ENCODE measurements at places on chromosomes 7 and 10.

GRCh38 chr10:67280405-67280804, 354.6 kb downstream of the LRRTM3 start:
- no peak for DNase-seq

DNA sequence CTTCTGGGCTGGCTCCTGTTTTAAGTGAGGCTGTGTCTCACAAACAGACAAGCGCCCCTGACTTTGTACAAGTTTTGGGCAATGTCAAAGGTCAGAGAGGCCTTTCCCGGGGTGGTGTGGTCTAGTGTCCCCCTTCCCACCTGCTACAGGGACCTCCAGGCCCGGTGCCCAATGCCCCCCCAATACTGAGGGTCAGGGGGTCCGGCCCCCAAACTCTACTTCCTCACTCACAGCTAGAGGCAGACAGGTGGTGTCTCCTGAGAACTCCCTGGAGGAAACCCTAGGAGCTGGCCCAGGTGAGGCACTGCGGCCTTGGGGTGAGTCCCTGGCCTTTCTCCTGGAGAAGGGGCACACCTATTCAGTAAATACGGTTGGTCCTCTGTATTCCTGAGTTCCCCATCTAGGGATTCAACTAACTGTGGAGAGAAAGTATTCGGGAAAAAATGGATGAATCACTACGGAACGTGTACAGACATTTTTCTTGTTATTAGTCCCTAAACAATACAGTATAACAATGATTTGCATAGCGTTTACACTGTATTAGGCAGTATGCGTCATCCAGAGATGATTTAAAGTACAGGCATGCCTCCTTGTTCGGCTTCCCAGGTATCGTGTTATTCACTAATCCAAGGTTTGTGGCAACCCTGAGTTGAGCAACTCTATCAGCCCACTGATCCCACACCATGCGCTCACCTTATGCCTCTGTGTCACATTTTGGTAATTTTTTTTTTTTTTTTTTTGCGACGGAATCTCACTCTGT, 308.1 kb downstream of the WDR37 start:
- no peak for DNase-seq

GRCh38 chr7:67990716-67991115, 994.1 kb downstream of the TYW1 start:
- DNase-seq, result no peak

DNA sequence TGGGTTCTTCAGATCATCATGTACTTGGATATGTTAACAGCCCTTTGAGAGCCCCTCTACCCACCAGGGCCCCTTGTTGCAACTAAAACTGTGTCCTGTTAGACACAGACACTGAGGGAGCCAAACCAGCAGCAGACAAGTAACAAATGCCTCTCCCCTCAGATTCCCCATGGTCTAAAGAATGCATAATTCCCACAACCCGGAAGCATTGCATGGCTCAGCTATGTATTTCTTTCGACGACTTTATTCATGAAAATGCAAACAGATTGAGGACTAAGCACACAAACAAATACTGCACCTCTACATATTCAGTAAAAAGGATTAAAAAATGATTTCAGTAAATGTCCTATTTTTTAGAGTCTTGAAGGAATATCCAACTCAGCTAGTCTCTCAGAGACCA, 70.1 kb upstream of the HECW1 start:
- DNase-seq, result no peak

DNA sequence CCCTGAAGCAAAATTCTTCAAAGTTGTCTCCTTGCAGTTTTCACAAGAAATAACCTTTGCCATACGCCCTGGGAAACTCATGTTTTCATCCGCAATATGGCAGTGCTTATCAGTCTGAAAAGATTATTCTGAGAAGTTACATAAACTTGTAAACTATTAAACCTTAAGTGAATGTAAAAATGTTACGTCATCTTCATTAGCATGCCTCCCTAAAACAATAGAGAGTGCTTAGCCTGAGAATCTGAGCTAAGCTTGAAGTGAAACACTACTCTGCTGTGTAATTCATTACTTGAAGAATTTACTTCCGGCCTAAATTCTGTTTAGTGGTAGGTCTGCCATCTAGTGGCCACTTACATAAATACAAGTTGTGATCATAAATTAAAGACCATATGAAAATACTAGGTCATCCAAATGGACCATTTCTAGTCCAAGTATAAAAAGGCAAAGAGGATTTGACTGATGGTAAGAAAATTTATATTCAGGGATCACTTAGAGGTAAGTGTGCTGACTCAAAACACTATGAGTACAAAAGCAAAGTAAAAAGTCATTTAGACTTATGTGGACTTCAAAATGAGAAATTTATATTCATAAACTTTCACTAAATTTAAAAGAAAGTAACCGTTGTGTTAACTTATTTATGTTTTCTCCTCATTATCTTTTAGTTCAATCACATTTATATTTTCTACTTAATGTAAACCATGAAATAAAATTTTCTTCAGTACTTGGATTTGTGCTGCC, 745.1 kb upstream of the LRRTM3 start:
- no peak for DNase-seq

GRCh38 chr7:76198202-76198601, 3.5 kb upstream of the SRRM3 start:
- DNase-seq, result no peak

DNA sequence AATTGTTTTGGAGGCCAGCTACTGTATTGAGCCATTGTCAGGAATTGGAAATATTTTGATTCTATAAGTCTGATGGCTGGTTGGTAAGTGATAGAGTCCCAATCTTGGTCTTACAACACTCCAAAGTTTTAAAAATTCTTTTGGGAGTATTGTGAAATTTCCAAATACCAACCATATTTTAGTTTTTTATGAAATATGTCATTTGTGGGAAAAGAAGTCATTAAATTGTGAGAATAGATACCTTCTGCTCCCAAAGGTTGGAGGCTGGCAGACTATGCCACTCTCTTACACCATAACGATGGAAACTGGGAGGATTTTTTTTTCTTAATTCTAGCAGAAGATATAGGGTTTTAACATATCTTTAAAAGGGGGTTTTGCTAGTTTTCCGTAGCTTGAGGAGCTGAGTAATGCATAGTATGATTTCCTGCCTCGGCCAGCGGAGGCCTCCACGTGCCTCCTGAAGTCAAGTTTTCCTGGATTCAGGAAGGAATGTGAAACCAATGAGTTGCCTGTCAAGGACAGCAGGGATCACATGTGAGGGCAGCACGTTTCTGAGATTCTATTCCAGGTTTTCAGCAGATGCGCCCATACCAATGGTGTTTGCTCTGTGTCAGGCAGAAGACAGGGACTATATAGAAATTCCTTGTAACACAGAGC, 92.2 kb upstream of the LAMB4 start:
- no peak for DNase-seq

GRCh38 chr10:132575320-132576201, 38.0 kb downstream of the INPP5A start:
- DNase-seq, result no peak

- DNase-seq, result no peak
These were observed 313.4 kb upstream of the C7orf33 start for GRCh38 chr7:148277042-148277660.

DNA sequence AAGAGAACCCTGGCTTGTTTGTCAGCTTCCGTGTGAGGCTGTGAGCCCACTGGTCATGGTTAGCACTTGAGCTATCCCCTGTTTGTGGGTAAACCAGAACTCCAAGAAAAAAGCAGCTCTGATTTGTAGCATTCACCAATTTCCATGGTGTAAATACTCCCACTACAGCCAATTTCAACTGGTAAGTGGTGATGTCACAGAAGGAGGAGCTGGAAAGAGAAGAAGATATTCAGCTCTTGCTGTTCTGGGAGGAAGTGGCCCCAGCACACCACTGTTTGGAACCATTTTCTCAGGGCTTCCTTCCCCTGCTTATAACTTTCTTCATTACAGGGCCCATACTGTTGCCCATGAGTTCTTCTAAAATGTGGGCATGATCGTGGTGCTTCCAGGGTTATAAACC, 500.1 kb upstream of the ZMIZ1 start:
- no peak for DNase-seq

DNA sequence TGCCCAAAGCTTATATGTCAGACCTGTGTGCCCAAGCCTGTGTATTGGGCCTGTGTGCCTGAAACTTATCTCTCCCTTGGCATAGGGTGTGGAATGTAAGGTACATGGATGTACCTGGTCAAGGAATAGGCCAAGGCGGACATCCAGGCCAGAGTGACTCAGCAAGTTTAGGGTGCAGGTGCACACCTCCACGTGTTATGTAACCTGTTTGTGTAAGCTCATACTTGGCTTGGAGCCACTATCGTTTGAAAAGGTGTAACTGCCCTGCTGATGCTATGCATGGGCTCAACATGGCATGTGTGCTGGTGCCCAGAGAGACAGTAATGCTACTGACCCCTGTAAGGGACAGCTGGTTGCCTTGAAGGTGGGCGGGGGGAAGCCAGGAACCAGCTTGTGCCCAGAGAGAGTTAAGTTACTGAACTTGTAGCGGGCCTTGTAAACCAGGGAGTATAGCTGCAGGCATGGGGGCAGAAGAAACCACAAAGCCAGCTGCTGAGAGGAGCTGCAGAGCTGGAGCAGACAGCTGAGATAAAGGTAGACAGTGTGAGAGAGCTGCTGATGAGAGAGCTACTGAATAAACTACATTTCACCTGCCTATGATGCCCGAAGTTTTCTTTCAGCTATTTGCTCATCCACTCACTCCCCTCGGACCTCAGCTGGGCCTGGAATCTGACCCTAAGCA, 656.4 kb upstream of the ZWINT start:
- DNase-seq, result no peak

GRCh38 chr7:29574659-29575058, 11.0 kb downstream of the PRR15 start:
- no peak for DNase-seq

- no peak for DNase-seq
These were observed 288.9 kb downstream of the ADARB2 start for GRCh38 chr10:1448252-1448930.

GRCh38 chr10:123031124-123031523, 22.3 kb downstream of the ACADSB start:
- no peak for DNase-seq

DNA sequence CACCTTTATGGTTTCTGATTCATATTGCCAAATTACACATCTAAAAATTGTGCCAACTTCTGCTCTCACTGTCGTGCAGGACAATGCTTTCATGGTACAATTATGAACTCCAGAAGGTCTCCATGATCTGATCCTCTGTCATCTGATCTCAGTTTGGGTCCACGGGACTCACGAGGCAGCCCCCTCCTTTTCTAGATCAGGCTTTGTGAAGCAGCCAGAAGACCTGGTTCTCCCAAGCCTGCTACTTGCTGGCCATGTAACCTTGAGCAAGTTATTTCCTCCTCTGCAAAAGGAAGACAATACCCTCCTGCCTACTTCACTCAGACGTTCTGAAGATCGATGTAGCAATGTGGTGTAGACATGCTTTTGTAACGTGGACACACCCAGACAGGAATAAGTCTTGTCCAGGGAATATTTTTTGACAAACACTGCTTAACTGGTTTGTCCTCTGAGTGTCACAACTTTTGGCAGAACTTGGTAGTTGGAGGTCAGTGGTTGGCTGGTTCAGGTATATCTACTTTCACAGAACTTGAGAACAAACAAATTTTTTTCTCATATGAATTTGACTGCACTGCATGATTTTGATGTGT, 19.6 kb downstream of the CALML3 start:
- no peak for DNase-seq

DNA sequence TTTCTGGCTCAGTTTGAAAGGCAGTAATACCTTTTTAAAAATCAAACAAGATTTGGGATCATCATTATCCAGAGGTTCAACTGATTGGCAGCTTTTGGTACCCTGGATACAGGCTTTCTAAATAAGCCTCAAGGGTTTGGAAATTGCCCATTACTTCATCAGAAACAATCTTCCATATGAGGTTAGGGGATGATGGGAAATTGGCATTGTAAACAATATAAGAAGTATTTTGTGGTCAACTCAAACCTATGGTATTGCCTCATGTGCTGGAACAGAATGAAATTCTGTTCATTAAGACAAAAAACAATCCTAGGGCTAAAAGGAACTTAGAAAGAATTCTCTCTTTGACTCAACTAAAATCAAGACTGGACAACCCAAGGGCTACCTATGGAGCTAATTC, 92.6 kb upstream of the HECTD2 start:
- DNase-seq, result no peak

DNA sequence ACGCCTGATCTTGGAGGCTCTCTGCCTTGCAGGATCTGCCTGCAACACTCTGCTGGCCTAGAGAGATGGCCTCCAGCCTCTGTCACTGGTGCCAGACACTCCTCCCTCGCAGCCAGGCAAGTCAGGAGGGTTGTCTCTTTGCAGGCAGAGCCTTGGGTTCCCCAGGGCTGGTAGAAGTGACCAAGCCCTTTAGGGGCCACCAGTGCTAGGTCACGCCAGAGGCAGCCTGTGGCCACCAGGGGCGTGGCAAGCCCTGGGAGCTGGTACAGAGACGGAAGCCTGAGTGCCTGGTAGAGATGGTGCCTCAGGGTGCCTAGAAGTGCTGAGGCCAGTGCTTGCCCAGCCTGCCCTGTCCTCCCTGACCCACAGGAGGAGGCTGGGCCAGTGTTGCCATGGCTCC, 9.1 kb downstream of the ADCYAP1R1 start:
- DNase-seq, result no peak

- DNase-seq, result no peak
These were observed 1.8 kb downstream of the PFKFB3 start for GRCh38 chr10:6204341-6205191.

DNA sequence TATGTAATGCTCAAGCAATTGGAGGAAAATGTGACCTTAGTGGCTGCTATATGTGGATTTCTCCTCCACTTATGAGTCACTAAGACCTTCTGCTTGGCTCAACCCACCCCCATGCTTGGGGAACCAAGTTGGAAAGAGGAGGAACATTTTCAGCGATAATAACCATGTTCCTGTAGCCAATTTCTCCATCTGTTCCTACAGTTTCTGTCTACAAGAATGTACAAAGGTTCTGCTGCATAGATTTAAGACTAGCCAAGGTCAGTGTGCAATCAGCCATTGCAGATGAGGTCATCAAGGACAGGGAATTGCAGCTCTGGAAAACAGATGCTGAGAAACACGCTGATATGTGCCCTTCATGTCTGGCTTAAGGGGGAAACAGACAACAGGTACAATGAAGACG, 5.6 kb upstream of the NRCAM start:
- DNase-seq, result no peak

- DNase-seq, result no peak
These were observed 106.7 kb downstream of the SFMBT2 start for GRCh38 chr10:7304110-7304509.

DNA sequence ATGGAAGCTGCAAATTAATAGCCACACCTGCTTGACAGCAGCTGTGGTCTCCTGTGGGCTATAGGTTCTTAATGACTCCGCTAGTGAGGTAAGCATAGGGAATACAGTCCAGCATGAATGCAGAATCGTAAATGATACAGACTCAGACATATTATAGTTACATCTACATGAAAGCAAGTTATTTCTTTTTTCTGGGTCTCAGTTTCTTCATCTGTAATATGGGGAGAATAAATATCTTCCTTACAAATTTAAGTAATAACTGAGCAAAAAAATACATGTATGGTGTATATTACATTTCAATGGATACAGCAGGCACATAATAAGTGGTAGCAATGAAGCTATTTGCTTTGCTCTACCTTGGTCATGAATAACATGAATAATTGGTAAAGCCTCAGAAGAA, 245.9 kb upstream of the RHOBTB1 start:
- DNase-seq, result no peak

GRCh38 chr10:132447446-132448247, 50.6 kb downstream of the PWWP2B start:
- DNase-seq, result peak; percentile 55

GRCh38 chr10:84360637-84361365, 32.4 kb downstream of the CCSER2 start:
- DNase-seq, result no peak

Data from T-helper 2 cell (primary cell).